ENCODE measurements at places on chromosomes 12 and 14. TPM values are rescaled to one million over a fixed set of nuclear protein-coding genes. Genes with fewer than 3 reads are reported as not detected.

- DNase-seq = no peak
These were observed 15.9 kb downstream of the CDC42BPB start for GRCh38 chr14:103041464-103041863.

DNA sequence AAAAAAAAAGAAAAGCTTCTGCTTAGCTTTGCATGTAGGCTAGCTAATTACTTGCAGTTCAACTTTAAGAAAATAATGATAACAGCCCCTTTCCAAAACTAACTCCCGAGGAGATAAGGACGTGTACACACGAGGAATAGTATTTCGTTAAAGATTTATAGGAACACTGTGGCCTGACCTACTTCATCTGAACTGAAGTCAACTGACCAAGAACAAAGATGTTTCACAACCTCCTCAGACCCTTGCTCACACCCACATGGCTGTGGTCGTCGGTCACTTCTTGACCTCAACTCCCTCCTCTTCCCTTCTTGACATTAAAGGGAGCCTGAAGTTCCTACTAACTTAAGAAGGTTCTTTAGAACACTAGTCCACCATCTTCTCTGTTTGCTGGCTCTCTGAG is 25.3 kb upstream of the FAM181A start:
- DNase-seq = no peak

GRCh38 chr12:91555436-91556415 is 373.1 kb upstream of the DCN start:
- DNase-seq = no peak

OGFOD2 gene
- 12.3 TPM for total RNA-seq

All from pulmonary artery endothelial cell (primary cell).